Hair follicular keratinocyte (primary cell): ENCODE measurements at places on chromosomes 1 and 21. TPM values are rescaled to one million over a fixed set of nuclear protein-coding genes. Genes with fewer than 3 reads are reported as not detected.

The GJB5 gene
- 120 and 157 TPM in 2 replicates for total RNA-seq

The C1orf87 gene
- 0.94 TPM in 1 of 2 replicates, not detected in the other for total RNA-seq

The LRRC38 gene
- total RNA-seq, result not detected in 2 replicates

The PRKAA2 gene
- 0.53 and 1.6 TPM in 2 replicates for total RNA-seq
